Brain pericyte (primary cell): ENCODE measurements at places on chromosomes 11 and 22.

DNA sequence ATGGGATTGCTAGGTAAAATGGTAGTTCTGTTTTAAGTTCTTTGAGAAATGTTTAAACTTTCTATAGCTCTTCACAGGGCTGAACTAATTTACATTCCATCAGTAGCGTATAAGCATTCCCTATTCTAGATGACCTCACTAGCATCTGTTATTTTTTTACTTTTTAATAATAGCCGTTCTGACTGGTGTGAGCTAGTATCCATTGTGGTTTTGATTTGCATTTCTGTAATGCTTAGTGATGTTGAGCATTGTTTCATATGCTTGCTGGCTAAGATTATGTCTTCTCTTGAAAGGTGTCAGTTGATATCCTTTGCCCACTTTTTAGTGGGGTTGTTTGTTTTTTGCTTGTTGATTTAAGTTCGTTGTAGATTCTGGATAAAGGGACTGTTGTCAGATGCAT is 35.9 kb downstream of the MMP27 start:
- DNase-seq, result no peak

GRCh38 chr11:88293931-88294330 is 43.6 kb downstream of the CTSC start:
- DNase-seq, result no peak

GRCh38 chr11:75035911-75036565 is 47.3 kb downstream of the NEU3 start:
- no peak for DNase-seq

GRCh38 chr11:45142241-45143055 is 4.0 kb upstream of the PRDM11 start:
- no peak for DNase-seq

GRCh38 chr11:61814247-61814957 is 2.4 kb downstream of the FADS1 start:
- no peak for DNase-seq

GRCh38 chr11:118340449-118340848 is 2.1 kb downstream of the CD3D start:
- DNase-seq, result no peak
